ENCODE measurements at places on chromosomes 3 and 15.

GRCh38 chr3:41207355-41207754 is 8.1 kb downstream of the CTNNB1 start:
- peaks cover 16% of the 10 kb centered on the region for H3K36me3 ChIP-seq
- no peak for DNase-seq
- peak overlapping the region; percentile 13 for H3K4me3 ChIP-seq
- peak overlapping the region; percentile 5 for H3K27ac ChIP-seq
- H3K27me3 ChIP-seq, result no peaks in the 10 kb centered on the region

DNA sequence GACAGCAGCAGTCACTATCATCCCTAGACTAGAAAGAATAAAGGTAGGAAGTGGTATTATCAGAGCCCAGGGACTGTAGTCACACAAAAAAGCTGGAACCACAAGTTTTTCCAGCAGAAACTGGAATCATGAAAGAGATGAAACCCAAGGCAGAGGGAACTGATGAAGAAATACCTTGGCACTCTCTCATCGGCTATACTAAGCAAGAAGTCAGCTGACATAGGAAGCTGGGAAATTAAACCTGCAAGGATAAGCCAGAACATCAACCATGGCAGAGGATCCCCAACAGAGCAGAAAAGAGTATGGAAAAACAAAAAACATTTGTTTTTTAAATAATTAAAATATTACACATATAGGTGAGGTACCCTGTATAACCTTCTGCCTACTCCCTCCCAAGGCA is 86.5 kb downstream of the AQR start:
- H3K27me3 ChIP-seq, result no peaks in the 10 kb centered on the region
- H3K4me3 ChIP-seq, result no peak overlapping the region
- no peaks in the 10 kb centered on the region for H3K4me1 ChIP-seq
- H3K36me3 ChIP-seq, result peaks cover 53% of the 10 kb centered on the region

GRCh38 chr15:35852818-35853624 is 307.1 kb upstream of the DPH6 start:
- no peak overlapping the region for H3K27ac ChIP-seq
- no peak overlapping the region for H3K4me3 ChIP-seq
- no peak for DNase-seq

DNA sequence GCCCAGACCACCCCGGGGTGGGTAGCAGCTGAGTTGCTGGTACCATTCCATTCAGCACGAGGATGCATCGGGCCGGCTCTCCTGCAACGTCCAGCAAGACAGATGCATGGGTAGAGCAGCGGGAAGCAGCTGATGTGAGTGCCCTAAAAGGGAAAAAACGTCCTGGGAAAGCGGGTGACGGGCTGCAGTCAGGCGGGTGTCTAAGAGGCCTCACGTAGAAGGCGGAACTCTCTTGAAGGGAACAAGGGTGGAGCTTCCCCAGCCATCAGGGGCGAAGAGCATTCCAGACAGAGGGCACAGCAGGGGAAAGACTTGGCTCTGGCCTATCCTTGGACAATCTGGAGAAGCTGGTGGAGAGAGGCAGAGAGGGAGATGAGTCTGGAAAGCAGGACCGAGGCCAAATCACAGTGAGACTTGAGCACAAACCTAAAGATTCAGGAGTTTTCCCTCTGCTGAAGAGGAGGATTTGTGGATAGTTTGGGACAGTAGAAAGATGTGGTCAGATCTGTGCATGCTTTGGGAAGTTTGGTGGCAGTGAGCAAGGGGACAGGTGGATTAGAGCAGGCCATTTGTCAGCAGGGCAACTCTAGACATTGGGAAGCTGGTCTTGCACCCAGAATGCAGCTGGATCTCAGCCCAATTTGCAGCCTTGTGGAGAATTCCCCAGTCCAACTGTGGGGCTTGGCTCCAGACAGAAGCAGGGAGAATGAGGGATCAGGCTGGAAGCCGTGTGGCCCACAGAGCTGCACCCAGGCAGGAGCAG is 70.7 kb downstream of the SEMA5B start:
- H3K36me3 ChIP-seq, result no peaks in the 10 kb centered on the region
- H3K4me1 ChIP-seq, result no peaks in the 10 kb centered on the region
- H3K4me3 ChIP-seq, result no peak overlapping the region
- H3K27ac ChIP-seq, result no peak overlapping the region
- DNase-seq, result no peak

- DNase-seq, result no peak
- H3K4me1 ChIP-seq, result no peaks in the 10 kb centered on the region
- H3K27me3 ChIP-seq, result no peaks in the 10 kb centered on the region
- H3K27ac ChIP-seq, result no peak overlapping the region
- no peaks in the 10 kb centered on the region for H3K36me3 ChIP-seq
These were observed 1214.8 kb downstream of the NSUN3 start for GRCh38 chr3:95277613-95278012.

- peak overlapping the region; percentile 97 for H3K27ac ChIP-seq
- H3K36me3 ChIP-seq, result peaks cover 86% of the 10 kb centered on the region
- DNase-seq, result peak; percentile 67
These were observed 48.9 kb downstream of the TGFBR2 start for GRCh38 chr3:30655187-30655812.

DNA sequence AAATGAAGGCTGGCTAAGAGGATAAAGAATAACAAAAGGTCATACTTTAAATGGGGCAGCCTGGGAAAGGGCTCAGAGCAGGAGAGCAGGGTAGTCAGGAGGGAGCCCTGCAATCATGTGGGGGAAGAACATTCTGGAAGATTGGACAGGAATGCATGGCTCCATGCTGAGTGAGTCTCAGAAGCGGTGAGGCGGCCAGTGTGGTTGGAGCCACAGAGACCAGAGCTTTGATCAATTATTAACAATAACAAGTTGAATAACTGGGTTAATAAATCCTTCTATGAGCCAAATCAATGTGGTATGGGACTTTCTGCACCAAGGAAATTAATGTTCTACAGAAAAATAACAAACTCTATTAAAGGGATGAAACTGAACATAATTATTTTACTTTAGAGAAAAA is 57.9 kb upstream of the DCUN1D1 start:
- no peak overlapping the region for H3K4me3 ChIP-seq
- no peaks in the 10 kb centered on the region for H3K4me1 ChIP-seq
- no peak overlapping the region for H3K27ac ChIP-seq
- DNase-seq, result no peak
- H3K27me3 ChIP-seq, result no peaks in the 10 kb centered on the region

DNA sequence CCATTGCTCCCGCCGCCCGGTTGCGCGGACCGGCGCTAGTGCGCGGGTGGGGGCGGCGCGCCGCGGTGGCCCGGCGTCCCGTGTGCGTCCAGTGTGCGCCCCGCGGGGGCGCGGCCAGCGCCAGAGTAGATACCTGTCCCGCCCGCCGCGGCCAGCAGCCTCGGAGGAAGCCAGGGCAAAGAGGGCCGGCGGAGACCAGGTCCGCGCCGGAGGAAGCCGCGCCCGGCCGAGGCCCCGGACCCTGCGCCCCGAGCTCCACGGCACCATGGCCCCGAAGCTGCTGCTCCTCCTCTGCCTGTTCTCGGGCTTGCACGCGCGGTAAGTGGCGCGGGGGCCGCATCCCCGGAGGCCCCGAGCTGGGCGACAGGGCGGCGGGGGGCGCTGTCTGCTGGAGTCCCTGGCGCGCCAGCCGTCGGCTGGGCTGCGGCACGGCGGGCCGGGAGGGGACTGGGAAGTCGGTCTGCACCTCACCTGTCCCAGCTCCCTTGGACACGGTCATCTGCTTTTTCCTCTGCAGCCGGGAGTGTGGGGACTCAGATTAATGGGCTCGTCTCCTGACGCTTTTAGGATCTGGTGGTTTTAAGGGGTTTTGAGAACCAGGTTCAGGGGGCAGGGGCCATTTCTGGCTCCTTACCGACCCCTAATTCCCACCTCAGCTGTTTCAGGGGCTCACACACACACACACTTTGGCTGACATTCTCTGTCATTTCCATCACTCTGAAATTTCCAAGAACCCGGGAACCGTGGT is 464 bp downstream of the GABRG3 start:
- no peak for DNase-seq
- peaks cover 34% of the 10 kb centered on the region for H3K27me3 ChIP-seq
- H3K36me3 ChIP-seq, result peaks cover 1% of the 10 kb centered on the region
- no peak overlapping the region for H3K4me3 ChIP-seq

GRCh38 chr3:160956785-160957184 is 148.4 kb downstream of the B3GALNT1 start:
- no peaks in the 10 kb centered on the region for H3K36me3 ChIP-seq
- no peak for DNase-seq
- no peaks in the 10 kb centered on the region for H3K27me3 ChIP-seq
- no peak overlapping the region for H3K27ac ChIP-seq

GRCh38 chr3:140842984-140843649 is 98.5 kb upstream of the SLC25A36 start:
- DNase-seq, result no peak
- no peak overlapping the region for H3K4me3 ChIP-seq
- no peak overlapping the region for H3K27ac ChIP-seq
- peaks cover 2% of the 10 kb centered on the region for H3K27me3 ChIP-seq
- H3K4me1 ChIP-seq, result peaks cover 12% of the 10 kb centered on the region
- H3K36me3 ChIP-seq, result no peaks in the 10 kb centered on the region

GRCh38 chr3:11452885-11453847 is 181.0 kb downstream of the ATG7 start:
- H3K4me3 ChIP-seq, result no peak overlapping the region
- H3K4me1 ChIP-seq, result no peaks in the 10 kb centered on the region
- no peak for DNase-seq
- H3K27me3 ChIP-seq, result no peaks in the 10 kb centered on the region
- H3K27ac ChIP-seq, result no peak overlapping the region

DNA sequence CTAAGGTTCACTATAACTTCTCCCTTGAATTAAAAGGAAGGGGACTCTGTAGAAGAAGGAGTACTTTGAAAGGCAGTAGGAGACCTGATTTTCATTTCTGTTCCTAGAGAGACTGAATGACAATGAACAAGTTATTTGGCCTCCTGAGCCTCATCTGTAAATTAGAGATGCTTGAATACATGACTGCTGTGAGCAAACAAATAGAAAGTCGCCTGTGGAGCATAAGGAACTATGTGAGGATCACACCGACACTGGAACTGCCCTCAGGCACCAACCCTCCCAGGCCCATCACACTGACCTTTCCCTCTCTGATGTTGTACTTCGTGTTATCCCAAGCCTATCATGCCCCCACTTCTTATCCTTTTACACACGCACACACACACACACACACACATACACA is 48.6 kb downstream of the IMPG2 start:
- H3K36me3 ChIP-seq, result no peaks in the 10 kb centered on the region
- H3K4me3 ChIP-seq, result no peak overlapping the region
- no peaks in the 10 kb centered on the region for H3K27me3 ChIP-seq
- DNase-seq, result no peak

DNA sequence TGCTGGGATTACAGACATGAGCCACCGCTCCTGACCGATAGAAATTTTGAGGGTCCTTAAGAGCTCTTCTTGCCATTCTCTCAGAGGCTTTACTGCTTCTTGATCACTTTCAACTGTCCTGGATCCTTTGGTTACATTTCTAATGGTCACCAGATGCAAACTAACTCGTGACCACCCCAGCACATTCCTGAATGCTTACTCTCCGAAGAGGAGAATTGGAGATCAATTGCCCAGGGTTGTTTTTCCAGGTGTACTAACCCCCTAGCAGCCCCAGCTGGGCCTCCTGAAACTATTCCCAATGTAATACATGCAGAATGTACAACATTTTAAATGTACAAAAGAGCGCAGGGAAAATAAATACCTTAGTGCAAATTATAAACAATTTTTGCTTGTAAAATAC is 65.1 kb upstream of the TBL1XR1 start:
- no peak for DNase-seq
- no peak overlapping the region for H3K4me3 ChIP-seq
- H3K27ac ChIP-seq, result no peak overlapping the region
- H3K27me3 ChIP-seq, result no peaks in the 10 kb centered on the region
- H3K4me1 ChIP-seq, result peaks cover 5% of the 10 kb centered on the region

DNA sequence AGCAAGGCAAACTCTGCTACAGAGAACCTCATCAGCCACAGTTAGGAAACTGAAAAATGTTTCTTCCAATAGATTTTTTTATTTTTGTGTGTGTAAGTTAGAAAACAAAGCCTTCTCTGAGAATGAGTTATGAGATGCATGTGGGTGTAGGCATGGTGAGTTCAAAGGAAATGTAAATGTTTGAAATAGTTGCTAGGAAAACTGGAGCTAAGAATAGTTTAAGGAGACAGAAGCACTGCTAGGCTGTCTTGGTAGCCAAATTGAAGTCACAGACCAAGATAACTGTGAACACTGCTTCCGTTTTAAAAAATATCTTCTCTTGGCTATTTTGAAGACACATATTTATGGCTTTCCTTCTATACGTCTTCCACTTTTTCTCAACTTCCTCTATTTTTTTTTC is 1501.2 kb upstream of the CADM2 start:
- H3K4me3 ChIP-seq, result no peak overlapping the region
- DNase-seq, result no peak
- no peaks in the 10 kb centered on the region for H3K4me1 ChIP-seq

Measured in activated naive CD4-positive, alpha-beta T cell treated with anti-CD3 and anti-CD28 coated beads for 36 hours (primary cell).